ENCODE measurements at places on chromosomes 2 and 18.

DNA sequence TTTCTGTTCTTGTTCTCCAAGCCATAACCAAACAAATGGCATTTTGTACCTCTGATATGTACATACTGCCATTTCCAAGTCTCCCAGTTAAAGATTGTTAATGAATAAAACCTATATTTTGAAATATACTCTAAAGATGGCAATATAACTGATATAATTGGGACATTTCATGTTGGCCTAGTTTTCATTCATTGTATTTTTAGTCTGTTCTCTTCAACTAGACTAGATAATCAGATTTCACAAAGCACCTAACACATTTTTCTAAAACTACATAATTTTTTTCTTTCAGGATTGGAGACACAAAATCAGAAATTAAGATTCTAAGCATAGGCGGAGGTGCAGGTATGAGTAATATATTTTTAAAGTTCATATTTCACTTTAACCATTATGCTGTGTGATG, 5.6 kb downstream of the HNMT start:
- DNase-seq: no peak

GRCh38 chr18:74733598-74733997, 135.9 kb downstream of the ZNF407 start:
- no peak for DNase-seq

DNA sequence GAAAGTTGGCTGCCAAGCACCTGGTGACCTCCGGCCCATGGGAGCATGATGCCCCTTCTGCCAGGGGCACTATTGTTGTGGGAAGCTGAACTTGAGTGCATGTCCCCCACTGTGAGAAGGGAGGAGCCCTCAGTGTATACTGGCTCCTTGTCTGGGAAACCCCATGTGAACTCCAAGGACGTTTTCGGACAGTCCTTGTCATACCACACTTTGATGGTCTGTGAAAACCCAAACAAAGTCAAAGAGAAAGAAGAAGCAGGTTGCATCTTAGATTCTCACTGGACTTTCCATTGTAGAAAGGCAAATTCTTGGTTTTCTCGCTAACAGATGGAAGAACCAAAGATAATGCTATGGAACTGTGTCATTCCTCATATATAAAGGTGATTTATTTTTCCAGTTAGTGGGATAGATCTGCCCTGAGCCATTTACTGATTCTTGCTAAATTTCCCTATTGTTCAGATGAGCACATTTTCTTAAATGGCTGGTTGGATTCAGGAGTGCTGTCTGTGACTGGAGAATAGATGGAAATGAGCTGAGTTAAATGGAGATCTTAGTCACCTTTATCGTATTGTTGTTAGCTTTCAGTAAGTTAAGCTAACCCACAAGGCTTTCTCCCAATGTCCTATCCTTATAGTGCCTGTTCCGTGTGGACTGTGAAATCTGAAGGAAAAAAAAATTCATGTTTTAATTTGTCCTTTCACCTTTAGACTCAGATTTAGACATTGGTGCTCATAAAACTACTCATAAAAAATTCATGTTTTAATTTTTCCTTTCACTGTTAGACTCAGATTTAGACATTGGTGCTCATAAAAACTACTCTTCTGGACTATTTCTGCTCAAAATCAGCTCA, 166.6 kb downstream of the ACTR3 start:
- no peak for DNase-seq

- DNase-seq: no peak
These were observed 42.0 kb downstream of the MCFD2 start for GRCh38 chr2:46873604-46874068.

GRCh38 chr18:8615397-8616027, 6.3 kb downstream of the RAB12 start:
- DNase-seq: peak; percentile 57

GRCh38 chr2:5145801-5146200, 546.4 kb upstream of the SOX11 start:
- no peak for DNase-seq

DNA sequence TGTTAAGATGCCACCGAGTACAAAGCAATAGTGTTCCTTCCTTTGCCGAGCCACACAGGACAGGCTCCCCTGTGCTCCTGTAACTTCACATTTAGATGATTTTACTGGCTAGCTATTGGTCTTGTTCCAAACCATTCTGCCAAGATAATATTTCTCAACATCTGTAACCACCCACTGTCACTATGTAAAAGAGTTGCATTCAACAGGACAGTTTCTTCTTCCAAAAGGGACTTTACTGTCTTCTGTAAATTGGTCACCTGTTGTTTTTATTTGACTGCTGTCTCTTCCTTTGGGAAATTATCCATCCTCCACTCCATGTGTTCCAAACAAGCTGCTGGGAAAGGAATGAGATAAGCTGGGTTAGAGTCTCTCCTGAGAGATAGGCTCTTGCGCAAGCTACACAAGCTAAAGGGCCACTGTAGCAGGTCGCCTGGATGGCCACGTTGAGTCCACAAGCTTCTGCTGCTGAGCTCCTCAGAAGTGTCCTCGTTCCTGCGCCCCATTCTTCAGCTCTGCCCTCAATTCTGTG, 14.4 kb upstream of the BZW1 start:
- DNase-seq: no peak

- DNase-seq: peak; percentile 70
These were observed 20.6 kb downstream of the RPL37A start for GRCh38 chr2:216519154-216519762.

DNA sequence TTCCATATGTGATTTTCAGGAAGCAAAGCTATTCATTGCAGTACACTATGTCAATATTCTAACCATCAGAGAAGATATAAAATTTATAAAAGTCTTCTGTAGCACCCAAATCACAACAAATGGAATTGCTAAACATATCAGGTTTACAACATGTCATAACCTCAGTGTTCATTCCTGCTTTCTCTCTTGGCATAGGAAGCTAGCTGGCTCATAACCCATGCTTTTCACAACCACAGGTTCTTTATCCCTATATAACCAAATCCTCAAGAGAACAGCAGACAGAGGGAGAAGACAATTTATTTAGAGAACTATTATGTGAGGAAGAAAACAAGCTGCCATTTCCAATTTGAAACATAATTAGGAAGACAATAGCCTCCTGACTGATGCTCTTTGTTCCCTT, 997.0 kb upstream of the ACVR2A start:
- no peak for DNase-seq

DNA sequence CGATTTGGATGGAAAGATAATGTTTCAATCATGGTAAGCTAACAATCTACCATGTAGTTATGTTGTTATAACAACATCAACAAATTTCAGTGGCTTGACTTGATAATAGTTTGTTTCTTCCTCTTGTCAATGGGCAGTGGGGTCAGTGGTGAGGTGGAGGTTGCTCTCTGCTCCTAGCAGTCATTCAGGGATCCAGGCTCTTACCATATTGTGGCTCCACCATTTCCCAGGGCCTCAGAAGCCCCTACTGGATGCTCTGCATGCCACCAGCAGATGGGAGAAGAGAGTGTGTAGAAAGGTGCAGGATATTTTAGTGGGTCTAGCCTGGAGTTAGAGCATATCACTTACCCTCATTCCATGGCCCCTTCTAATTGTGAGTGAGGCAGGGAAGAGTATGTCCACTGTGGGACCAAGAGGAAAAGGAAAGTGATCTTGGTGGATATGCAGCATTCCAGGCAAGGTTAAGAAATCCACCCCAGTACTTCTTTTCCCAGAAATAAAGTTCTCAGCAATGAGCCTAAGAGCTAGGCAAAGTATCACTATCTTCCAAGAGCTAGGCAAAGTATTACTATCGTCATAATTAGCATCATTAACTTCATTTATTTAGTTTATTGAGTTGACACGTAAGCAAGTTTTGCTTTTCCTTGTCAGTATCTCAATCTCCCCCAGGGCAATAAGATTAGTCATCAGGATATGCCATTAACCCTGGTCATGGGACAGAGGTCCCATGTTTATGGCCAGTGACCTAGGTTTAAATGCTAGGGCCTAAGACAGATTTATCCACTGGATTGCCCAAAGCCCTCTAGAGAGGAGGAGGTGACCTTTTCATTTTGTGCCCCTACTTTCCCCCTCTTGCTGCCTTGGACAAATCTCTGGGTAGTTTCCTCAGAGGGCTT, 4.2 kb upstream of the IWS1 start:
- DNase-seq: no peak

DNA sequence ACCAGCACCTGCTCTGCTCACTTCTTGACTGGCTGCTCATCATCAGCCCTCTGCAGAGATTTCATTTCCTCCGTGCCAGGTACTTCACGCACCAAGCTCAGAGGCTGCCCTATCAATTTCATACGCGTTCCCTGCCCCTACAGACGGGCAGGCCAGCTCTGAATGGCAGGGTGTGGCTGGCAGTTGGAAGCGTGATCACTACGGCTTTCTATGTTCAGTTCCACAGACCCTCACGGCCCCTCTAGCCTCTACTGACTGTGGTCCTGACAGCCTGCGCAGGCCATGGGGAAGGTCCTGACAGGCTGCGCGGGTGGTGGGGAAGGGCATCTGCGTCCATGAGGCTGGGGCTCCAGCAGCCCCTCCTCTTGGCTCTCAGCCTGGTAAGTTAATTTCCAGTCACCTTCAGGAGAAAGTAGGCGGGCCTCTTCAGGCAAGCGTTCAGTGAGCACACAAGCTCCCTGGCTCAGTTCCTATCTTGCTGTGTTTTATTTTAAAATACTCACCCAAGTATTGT, 154.8 kb downstream of the ZNF236 start:
- no peak for DNase-seq

DNA sequence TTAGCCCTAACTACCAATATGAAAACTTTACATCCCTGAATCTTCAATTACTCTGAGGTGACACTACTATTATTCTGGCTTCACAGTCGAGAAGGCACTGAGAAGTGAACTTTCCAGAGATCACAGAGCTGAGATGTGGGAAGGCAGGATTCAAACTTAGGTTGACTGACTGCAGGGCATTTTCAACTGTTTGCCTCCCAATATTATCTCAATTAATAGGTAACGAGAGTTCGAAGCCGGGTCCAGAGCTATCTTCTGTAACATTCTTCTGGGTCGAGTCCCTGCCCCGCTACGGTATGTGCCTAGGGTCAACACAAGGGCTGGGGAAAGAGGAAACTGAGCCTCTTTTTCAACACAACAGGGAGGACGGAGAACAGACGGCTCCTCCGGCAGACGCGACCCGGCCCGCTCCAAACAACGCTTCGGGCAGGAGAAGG, 740 bp downstream of the CHMP3 start:
- no peak for DNase-seq

DNA sequence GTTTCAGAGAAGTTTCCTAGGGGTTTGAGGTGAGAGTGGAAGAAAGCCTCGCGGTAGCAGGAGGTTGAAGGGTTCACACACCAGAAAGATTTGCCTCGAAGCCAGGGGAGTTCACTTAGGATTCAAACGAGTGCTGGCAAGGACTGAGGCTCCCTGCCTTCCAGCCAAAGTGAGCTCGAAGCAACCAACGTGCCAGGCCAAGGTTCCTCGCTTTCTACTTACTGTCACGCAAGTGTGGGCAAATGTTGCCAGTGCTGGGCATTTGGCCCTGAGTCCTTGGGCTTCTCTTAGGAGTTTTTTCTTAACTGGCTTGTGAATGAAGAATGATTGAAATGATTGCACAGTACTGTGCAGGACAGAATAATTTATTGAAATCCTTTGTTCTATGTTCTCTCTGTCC, 53.6 kb downstream of the TMEM178A start:
- DNase-seq: no peak

GRCh38 chr2:193806088-193806774, 1611.5 kb upstream of the TMEFF2 start:
- DNase-seq: no peak

DNA sequence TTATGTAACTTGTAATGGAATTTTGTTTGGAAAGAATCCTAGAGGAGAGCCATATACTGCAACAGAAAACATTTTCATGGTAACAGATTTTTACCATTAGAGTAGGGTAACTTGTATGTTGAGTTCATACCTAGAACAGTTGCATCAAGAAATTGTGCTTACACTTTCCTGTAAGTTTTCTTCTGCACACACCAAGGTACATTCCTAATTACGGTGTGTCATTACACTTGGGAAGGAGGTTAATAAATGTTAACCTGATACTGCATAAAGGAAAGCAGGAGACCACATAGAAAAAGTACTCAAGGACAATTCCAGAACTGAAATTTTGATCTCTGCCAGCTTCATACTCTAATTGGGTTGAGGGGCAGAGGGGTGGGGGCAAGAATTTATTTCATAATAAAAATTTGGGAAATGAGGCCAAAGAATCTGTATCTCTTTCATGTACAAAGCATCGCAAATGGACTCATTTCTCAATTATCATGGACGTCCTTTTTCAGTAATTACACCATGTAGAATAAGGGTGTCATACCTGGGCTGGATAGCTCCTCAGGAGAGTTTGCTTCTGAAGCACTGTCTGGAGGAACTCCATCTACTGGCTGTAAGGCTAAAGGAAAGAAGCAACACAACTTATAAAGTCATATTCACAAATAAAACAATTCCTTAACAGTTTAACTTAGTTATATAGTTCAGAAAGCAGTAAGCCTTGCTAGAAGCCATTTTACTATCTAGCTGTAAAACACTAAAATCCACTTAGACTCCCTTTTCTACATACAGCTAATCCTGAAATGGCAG, 82.8 kb upstream of the GRB14 start:
- DNase-seq: no peak

DNA sequence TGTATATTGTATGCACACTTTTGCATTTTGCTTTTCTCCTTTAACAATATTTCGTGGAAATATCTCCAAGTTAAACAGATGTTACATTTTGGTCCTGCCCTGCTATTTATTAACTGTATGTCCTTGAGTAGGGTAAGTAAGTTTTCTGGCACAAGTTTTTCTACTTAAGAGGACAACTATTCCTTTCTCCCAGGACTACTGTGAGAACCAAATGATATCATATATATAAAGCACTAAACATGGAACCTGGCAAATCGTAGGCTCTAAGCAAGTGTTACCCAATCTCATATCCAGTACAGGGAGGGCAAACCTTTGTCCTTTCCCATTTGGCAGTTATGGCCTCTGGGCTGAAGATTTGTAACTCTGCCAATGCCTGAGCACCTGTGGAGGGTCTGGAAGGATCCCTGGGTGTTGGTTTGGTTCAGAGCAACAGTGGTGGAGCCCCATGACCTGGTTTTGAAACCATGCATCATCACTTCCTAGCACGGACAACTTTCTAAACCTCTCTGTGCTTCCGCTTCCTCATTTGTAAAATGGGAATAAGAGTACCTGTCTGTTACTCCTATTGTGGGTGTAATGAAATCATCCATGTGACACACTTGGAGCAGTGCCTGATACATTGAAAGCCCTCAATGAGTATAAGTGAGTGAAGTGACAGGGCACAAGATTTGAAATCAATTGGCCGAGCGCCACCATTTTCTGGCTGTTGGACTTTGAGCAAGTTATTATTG, 28.3 kb upstream of the ICOS start:
- no peak for DNase-seq

GRCh38 chr2:20595439-20596192, 55.3 kb downstream of the HS1BP3 start:
- peak; percentile 43 for DNase-seq

DNA sequence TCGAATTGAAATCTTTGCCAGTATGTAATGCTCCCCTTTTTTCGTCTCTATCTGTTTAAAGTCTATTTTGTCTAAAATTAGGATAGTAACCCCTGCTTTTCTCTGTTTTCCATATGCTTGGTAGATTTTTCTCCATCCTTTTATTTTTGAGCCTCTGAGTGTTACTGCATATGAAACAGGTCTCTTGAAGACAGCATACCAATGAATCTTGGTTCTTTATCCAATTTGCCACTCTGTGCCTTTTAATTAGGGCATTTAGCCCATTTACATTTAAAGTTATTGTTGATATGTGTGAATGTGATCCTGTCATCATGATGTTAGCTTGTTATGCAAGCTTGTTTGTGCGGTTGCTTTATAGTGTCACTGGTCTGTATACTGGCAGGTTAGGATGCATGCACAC, 490.8 kb upstream of the VWC2L start:
- no peak for DNase-seq

GRCh38 chr2:144702051-144702450, 182.1 kb upstream of the ZEB2 start:
- DNase-seq: no peak
